ENCODE measurements at places on chromosomes 16 and 17.

- no peak for DNase-seq
Measured at GRCh38 chr17:74474043-74474792, 7.8 kb downstream of the CD300A start.

DNA sequence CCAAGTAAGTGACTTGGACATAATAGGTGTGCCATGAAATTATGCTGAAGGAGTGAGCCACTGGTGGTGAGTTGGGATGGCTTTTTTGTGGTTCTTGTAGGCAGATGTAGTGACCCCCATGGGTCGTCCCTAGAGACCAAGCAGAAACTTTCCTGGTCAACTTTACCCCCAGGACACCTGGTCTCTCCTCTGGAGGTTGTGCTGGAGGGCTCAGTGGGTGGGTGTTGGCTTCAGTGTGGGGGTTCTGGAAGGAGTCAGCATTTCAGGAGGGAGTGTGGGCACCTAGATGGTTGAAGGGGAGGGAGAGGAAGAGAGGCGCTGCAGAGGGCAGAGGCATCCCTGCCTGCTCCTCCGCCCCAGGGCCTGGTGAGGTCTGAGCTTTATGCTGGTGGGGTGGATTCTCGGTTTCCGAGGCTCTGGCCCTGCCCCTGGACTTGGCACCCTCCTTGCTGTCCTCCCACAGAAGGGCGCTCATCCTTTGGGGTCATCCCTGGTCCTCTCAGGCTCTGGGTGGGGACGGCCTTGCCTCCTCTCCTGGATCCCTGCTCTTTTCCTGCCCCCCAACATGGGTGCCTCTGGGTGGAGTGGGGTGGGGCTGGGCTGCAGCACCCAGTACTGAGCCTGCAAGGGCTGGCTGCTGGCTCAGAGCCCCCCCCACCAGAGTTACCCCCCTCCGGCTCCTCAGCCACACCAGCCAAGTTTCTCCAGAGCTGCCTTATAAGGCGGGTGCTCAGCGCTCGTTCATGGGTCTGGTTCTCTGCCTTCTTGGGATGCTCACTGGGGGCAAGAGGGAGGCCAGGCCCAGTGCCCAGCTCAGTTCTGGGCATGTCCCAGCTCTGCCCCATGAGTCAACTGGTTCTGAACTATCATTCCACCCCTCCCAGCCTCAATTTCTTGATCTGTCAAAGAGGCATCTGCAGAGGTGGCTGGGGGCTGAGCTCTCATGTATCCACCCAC lies 266.8 kb downstream of the SEC14L1 start:
- peak; percentile 96 for DNase-seq

- DNase-seq = no peak
Measured at GRCh38 chr17:29177541-29177870, 2.7 kb downstream of the MYO18A start.

- DNase-seq = no peak
Measured at GRCh38 chr17:65163990-65164495, 26.9 kb downstream of the RGS9 start.

DNA sequence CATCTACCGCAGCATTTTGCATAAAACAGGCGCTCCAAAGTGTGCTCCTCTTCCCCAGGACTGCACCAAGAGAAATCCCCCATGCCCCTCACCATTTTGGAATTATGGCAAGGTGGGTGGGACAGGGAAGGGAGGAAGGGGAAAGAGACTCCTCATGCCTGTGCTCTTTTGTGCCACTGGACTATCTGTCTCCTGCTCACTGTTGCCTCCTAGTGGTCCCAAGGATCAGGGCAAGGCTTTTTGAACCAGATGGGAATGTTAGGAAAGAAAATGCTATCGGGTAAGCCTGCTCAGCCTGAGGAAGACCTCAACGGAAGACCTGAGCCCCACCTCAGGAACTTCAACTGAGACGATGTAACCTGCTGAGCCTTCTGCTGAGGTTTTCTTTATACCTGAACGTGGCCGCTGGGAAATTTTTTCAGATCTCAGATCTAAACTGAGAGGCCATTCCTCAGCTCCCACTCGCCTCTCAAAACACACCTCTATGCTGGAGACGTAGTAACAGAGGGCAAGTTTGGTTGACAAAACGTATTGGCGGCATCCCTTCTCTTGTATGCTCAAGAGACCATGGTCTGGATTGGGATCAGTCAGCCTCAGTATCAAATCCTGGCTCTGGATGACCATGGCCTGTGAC lies 58.3 kb downstream of the SPACA3 start:
- DNase-seq = no peak

DNA sequence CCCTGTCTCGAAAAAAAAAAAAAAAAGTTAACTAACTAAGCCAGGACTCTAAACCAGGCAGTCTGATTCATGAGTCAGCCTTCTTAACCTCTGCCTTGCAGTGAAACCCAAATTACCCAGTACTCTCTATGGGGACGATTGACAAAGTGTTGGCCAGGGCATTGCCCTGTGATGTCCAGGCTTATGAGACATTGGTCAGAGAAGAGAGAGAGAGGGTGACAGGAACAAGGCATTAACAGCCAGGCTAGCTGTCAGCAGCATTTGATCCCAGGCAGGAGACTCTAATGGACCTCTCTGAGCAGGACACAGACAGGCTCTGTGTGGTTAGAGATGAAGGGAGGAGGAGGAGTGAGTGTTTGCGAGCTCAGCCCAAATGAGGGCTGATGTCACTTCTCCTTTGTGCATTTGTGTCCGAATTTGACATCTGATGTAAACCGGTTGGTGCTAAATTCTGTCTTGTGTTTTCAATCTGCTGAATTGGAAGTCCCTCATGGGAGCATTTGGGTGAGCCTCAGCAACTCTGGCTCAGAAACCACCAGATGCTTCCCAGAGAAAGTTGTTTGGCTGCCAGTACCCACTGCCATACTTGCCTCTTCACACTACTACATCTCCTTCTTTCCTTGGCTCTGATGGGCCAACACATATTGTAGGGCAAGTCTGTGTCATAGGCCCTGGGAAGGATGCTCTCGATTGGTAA lies 4.3 kb upstream of the MYL4 start:
- no peak for DNase-seq

- DNase-seq = no peak
Measured at GRCh38 chr16:8642146-8642545, 20.6 kb downstream of the METTL22 start.

DNA sequence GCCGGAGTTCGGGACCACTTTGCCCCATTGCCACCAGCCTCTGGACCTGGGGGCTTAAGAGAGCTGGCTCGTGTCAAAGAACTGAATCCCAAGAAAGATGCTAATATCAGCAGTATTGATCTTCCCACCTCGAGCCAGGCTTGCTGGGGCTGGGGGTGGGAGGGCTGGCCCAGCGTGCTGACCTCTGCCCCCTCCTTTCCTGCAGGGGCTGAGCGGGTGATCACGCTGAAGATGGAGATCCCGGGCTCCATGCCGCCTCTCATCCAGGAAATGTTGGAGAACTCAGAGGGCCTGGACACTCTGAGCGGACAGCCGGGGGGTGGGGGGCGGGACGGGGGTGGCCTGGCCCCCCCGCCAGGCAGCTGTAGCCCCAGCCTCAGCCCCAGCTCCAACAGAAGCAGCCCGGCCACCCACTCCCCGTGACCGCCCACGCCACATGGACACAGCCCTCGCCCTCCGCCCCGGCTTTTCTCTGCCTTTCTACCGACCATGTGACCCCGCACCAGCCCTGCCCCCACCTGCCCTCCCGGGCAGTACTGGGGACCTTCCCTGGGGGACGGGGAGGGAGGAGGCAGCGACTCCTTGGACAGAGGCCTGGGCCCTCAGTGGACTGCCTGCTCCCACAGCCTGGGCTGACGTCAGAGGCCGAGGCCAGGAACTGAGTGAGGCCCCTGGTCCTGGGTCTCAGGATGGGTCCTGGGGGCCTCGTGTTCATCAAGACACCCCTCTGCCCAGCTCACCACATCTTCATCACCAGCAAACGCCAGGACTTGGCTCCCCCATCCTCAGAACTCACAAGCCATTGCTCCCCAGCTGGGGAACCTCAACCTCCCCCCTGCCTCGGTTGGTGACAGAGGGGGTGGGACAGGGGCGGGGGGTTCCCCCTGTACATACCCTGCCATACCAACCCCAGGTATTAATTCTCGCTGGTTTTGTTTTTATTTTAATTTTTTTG lies 8.5 kb downstream of the GJD3 start:
- DNase-seq = peak; percentile 87

GRCh38 chr17:37750768-37751475 lies 6.1 kb upstream of the HNF1B start:
- DNase-seq = no peak

DNA sequence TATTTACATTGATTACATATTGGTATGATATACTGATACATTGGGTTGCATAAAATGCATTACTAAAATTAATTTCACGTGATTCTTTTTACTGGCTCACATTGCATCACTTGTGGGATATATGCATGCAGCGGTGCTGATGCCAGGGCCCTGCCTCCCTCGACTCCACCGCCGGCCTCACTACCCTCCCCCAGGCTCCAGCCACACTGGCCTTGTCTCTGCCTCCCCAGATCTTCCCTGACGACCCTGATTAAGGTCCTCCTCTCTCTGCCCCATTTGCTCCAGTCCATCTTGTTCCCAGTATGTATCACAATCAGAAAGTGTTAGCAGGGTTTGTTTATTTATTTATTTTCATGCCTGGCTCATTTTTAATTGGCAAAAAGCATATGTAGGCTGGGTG lies 306.8 kb downstream of the FOXL1 start:
- DNase-seq = no peak

DNA sequence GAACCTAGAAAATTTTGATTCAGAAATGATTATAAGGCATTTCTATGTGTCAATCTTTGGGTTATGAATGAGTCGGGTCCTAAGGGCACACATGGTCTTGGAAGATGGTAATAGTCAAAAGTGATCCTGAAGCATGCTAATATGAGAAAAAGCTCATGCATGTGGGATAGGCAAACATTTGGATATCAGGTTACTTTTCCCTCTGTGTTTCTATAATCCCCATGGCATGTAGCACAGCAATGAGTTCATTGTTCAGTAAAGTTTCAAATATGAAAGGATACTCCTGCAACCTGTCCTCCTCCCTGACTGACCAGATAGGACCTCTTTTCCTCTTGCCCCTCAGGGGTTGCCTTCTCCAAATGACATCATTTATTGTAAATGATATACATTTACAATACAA lies 249.9 kb upstream of the MON1B start:
- no peak for DNase-seq

GRCh38 chr17:40134184-40134583 lies 6.2 kb upstream of the CASC3 start:
- no peak for DNase-seq

- no peak for DNase-seq
Measured at GRCh38 chr17:72719578-72720493, 372.7 kb downstream of the SLC39A11 start.

- peak; percentile 75 for DNase-seq
Measured at GRCh38 chr16:4272114-4272956, 488 bp downstream of the TFAP4 start.

DNA sequence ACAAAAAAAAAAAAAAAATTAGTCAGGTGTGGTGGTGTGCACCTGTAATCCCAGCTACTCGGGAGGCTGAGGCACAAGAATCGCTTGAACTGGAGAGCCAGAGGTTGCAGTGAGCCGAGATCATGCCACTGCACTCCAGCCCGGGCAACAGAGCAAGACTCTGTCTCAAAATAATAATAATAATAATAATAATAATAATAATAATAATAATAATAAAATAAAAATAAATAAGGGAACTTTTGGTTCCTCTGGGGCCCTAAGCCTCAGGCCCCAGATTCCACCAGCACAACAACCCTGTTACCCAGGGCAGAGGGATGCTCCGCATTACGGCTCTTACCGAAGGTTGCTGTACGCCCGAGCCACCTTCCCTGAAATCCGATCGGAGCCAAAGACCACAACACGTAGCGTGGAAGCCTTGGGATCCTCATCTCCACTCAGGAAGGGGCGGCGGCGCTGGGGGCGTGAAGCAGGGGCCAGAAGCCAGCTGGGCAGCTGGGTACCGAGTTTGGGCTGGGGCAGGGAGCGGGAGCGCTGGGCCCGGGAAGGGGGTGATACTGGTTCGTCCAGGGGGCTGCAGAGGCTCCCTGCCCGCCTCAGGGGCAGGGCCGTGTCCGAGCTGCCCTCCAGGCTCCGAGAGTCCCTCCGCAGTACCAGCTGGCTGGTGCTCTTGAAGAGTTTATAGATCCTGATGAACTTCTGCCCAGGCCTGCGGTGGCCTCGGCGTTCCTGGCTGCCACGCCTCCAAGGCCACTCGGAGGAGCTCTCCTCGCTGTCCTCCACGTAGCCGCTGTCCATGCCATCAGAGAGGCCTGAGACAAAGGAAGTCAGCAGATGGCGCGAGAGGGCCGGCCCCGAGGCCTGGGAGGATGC lies 20.6 kb upstream of the PIK3R6 start:
- no peak for DNase-seq

GRCh38 chr17:40903129-40903847 lies 18.2 kb upstream of the KRT20 start:
- DNase-seq = no peak

- DNase-seq = no peak
Measured at GRCh38 chr17:35849469-35850348, 19.0 kb downstream of the HEATR9 start.

DNA sequence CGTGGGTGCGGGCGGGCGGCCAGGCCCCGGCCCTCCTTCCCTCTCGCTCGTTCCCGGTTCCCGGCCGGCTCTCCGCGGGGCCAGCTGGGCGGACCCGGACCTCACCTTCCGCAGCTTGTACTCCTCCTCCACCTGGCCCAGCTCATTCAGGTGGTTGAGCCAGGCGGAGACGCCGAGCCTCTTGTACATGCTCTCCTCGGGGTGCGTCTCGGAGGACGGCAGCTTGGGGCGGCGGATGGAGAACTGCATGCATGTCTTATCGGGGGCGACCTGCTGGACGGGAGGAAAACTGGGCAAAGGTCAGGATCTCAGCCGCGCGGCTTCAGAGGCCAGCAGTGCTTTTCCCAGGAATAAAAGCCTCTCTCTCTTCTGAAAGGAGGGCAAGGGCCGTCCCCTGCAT lies 85.4 kb downstream of the TBC1D16 start:
- DNase-seq = peak; percentile 41

GRCh38 chr17:55632893-55633292 lies 89.8 kb downstream of the TMEM100 start:
- DNase-seq = no peak

- peak; percentile 82 for DNase-seq
Measured at GRCh38 chr16:75267631-75268264, 16.3 kb upstream of the BCAR1 start.

- DNase-seq = no peak
Measured at GRCh38 chr17:4664230-4664629, 22.8 kb upstream of the ALOX15 start.

DNA sequence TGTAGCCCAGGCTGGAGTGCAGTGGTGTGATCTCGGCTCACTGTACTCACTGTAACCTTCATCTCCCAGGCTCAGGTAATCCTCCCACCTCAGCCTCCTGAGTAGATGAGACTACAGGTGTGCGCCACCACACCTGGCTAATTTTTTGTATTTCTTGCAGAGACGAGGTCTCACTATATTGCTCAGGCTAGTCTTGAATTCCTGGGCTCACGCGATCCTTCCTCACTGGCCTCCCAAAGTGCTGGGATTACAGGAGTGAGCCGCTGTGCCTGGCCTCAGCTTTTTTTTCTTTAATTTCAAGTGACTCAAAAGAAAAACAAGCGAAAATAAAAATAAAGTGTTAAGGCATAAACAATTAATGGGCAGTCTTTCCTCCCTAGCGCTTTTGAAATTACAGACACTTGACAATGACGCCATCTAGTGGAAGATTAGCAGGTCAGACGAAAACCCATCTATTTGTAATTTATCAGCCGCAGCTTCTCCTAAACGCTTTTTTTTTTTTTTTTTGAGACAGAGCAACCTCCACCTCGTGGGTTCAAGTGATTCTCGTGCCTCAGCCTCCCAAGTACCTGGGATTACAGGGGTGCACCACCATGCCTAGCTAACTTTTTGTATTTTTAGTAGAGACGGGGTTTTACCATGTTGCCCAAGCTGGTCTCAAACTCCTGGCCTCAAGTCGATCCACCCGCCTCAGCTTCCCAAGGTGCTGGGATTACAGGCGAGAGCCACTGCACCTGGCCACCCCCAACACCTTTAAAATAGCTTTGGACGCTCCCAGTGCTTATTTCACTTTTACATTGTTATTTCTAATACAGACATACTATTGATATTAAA lies 28.1 kb upstream of the PECAM1 start:
- DNase-seq = peak; percentile 41
